Central memory CD4-positive, alpha-beta T cell (primary cell): ENCODE measurements at places on chromosomes 13 and 19.
A peak's percentile ranks its signal among the peaks of the same experiment; 100 is the strongest.

GRCh38 chr19:44942067-44942571 lies at the start of gene APOC4:
Gene APOC4 (plus strand): TSS chr19:44942237. CDS start chr19:44942278, 41 bp downstream.
- DNase-seq, result no peak

- DNase-seq, result no peak
Measured at GRCh38 chr13:113121928-113122471, 599 bp upstream of the F10 start.

GRCh38 chr13:50511877-50512341 lies 331.6 kb downstream of the DLEU7 start:
- DNase-seq, result peak; percentile 20

- DNase-seq, result no peak
Measured at GRCh38 chr19:54133312-54133956, 4.1 kb upstream of the CNOT3 start.
